ENCODE measurements at places on chromosomes 1 and 21.

GRCh38 chr1:46087891-46088290 lies 44.5 kb downstream of the PIK3R3 start:
- no peak for DNase-seq

- no peak for DNase-seq
Measured at GRCh38 chr21:39115576-39116235, 67.5 kb downstream of the PSMG1 start.

DNA sequence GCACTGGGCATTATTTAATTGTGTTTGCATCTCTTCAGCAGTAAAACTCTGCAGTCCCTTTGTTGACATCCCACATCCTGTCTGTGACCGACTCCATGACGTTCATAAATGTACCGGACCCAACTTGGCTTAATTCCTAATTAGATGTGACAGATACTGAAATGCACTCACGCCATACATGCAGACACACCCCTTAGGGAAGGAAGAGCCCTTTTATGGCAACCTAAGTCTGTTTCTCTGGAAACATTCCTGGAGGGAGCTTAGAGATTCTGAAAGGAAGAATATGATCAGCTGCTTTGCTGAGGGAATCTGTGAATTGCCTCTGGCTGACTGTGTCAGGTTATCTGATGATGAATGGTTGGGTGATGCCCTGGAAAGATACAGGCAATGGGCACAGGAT lies 33.4 kb downstream of the ADAMTS5 start:
- DNase-seq, result no peak

DNA sequence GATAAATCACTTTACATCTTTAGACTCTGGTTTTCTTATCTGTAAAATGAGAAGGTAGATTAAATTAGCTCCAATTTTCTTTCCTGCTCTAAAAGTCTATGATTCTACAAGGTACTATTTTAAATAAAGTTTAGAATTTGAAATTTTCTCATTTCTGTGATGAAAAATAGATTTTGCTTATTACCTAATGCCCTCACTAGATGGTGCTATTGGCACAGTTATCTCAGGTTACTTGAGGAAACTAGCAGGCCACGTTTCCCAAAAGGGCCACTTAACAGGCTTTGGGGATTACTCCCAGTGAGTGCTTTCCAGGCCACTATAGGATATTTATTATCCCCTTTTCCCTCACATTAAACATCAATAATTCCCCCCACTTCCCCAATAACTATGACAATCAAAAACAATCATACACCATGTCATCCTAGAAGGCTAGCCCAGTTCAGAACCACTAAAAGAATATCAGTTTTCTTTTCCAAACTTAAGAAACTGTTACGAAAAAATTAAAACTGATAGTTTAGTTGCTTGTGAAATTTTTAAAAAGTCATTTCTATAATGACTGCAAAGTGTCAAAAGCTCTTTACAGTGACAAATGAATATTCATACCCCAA lies 30.6 kb downstream of the OMA1 start:
- DNase-seq, result peak; percentile 54

- peak; percentile 54 for DNase-seq
Measured at GRCh38 chr1:55284856-55285255, 69.7 kb upstream of the USP24 start.

- no peak for DNase-seq
Measured at GRCh38 chr1:33418811-33419210, 12.1 kb downstream of the PHC2 start.

GRCh38 chr1:118564961-118565703 lies 380.1 kb upstream of the SPAG17 start:
- no peak for DNase-seq

- DNase-seq, result no peak
Measured at GRCh38 chr1:59401581-59401980, 104.7 kb downstream of the FGGY start.
